ENCODE measurements at places on chromosomes 4 and X. TPM values are rescaled to one million over a fixed set of nuclear protein-coding genes. Genes with fewer than 3 reads are reported as not detected.

AMELX gene
- total RNA-seq = not detected

DNA sequence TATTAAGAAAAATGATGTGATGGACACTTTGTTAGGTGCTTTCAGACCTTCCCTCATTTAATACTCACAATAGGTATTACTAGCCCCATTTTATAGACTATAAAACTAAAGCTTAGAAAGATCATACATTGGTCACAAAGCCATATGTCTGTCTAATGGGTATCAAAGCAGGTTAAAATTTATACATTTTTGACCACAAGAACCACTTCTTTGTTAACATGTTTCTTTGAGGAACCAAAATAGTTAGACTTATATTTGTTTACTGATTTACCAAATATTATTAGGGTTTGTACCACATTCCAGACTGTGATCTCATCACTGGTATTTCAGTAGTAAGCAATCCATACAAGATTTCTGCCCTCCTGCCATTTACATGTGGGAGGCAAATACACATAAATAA is 363.3 kb downstream of the NAF1 start:
- no peak for DNase-seq

DNA sequence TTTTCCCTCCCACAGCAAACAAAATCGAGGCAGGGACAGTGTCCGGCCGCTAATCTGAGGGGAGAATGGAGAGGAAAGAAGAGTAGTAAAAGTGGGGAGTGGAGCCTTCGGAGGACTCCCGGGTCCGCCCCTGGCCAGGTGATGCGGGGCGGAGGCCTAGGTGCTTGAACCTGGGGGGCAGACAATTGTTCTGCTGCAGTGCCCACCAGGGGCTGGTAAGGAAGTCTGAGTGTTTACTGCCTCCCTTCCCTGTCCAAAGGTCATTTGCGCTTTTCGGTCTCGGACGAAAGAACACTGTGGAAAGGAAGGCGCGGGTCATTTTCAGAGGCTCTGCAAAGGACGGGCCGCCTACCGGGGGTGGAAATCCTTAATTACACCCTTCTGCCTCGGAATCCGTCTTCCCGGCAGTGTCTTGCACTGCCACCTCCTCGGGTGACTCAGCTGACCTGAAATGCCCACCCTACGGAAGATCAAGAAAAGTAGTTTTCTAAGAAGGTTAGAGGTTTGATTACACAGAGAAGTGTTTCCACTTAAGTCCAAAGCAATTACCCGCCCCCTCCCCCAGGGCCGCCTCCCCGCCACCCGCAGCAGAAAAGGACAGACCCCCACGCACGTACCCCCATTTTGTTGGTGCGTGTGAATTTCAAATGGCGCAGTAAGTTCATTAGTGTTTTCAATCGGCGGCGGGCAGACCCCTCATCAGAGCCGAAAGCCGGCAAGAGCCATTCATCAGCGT is 99.9 kb upstream of the TENM3 start:
- peak; percentile 37 for DNase-seq

DNA sequence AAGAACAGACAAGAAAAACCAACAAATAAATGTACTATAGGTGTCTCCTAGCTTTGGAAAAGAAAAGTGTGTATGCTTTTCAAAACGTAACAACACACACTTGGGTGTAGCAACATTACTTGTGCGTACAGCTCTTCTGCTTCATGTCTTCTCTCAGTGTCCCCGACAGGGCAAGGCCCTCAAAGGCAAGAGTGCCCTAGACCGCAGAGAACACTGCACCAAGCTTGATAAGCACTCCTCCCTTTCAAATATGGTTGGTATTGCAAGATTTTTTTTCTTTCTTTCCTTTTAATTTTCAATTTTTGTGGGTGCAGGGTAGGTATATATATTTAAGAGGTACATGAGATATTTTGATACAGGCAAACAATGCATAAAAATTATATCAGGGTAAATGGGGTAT is 106.8 kb downstream of the EIF4E start:
- no peak for DNase-seq
